ENCODE measurements at places on chromosomes 11 and 22.
A peak's percentile ranks its signal among the peaks of the same experiment; 100 is the strongest.

DNA sequence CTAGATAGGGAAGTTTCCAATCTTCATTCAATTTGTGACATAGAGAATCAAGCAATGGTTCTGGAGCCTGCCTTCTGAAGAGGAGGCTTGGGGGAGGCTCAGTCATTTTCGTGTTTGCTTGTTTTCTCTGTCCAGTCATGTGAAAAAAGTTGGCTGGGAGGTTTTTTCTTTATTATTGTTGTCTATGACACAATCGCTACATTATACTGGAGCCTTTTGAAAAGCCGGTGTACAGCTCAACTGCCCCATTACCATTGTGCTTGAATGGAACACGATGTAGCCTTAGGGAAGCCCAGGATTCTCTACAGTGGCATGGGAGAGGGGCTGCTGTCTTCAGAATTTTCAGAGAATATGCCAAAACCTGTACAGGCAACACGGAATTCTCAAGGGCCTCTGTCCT is 57.9 kb upstream of the NCAM1 start:
- DNase-seq: no peak

DNA sequence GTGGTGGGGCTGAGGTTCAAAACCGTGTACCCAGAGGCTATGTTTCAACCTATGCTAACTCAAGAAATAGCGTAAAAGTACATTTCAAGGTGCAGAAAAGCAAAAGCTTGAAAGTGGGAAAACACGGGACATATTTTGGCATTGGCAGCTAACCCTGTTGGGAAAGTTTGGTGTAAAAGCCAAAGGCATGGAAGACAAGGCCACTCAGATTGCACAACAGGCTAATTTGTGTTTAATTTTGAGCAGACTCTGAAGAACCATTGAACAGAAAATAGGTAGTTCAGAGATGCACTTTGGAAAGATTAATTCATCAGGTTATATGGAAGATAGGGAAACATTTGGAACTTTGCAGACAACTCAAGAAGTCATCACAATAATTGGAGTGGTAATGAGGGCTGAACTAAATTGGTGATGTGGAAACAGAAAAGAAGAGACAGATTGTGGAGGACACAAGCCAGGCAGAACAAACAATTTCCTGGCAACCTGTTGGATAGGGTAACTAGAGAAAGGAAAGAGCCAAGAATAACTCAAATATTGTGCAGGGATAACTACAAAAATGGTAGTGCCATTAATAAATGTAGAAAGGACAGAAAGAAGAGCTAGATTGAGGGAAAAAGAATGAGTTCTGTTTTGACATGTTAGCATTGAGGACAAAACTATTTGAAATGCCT is 140.5 kb upstream of the PGR start:
- no peak for DNase-seq

DNA sequence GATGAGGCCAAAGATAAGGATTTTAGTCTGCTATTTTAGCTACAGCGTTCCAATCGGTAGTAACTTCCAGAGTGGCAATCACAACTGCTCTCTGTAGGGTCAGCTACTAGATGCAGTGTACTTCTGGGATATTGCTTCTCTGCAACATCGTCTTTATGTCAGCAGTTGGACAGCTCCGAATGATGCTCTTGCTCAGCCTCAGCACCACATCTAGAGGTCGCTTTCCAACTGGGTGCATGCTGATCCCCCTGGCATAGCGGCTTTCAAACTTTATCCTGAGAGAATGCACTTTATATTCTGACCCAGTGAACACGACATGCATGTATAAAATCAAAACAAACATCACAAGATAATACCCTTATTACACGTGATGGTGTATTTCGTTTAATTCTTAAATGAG is 219.6 kb downstream of the C11orf87 start:
- peak; percentile 15 for DNase-seq

DNA sequence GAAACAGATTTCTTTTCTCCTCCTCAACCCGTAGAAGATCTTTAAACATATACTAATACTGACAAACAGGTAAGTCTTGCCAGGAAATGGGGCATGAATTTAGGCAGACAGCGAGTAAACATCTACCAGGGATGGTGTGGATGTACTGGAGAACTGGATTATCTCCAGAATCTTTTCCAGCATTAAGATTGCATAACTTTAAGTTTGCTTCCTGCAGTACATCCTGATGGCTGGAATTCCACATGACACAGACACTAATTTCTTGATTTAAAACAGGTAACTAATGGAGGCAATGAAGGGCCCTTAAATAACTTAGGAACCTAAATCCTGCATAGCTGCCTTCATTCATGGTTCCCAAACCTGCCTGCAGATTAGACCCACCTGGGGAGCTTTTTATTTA is 40.7 kb downstream of the JHY start:
- peak; percentile 47 for DNase-seq

GRCh38 chr11:12408156-12408770 is 30.9 kb downstream of the PARVA start:
- DNase-seq: no peak

- DNase-seq: peak; percentile 65
These were observed 154.5 kb downstream of the DBX1 start for GRCh38 chr11:20005747-20006146.

DNA sequence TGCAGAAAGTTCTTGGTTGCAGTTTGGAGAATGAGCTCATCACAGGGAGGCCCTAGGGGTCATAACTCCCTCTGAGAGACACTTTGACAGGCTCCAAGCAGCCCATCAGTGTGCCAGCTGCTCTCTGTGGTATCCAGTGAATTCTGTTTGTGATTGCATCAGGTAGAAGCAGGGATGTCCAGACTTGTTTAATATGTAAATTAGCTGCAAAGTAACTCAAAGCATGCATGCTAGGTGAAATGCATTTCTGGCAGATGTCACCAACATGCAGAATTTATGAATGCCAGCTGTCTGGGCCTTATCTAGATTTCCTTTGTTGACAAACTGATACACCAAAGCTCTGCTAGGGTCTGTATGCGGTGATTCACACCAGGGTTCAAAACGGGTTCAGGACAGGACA is 123.6 kb upstream of the MTNR1B start:
- peak; percentile 73 for DNase-seq

GRCh38 chr11:9399466-9399865 is 15.0 kb downstream of the IPO7 start:
- DNase-seq: no peak

- DNase-seq: no peak
These were observed 22.4 kb upstream of the BID start for GRCh38 chr22:17796695-17797094.

GRCh38 chr11:121110871-121111724 is 10.1 kb downstream of the TECTA start:
- no peak for DNase-seq

GRCh38 chr11:65002706-65003105 is 5.9 kb upstream of the BATF2 start:
- no peak for DNase-seq

- no peak for DNase-seq
These were observed 314.9 kb downstream of the MIAT start for GRCh38 chr22:26972286-26972685.

DNA sequence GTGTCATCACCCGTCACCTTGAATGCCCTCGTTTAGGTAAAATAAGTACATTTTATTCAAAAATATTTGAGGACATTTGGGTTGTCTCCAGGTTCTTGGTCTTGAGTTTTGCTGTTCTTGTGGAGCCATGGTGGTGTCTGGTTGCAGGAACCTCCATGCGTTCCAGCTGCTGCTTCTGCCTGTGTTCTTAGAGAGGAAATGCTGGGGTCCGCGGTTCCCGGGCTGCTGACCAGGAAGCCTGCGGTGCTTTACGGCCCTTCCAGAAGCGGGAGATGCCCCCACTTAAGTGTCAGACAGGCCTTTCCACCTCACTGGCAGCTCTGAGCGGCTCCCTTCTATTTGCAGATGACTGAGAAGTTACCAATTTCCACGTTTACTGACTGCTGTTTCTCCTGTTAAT is 66.8 kb downstream of the LRP5 start:
- DNase-seq: no peak

All from trophoblast cell (in vitro differentiated cells and primary cell).